ENCODE measurements at places on chromosomes 4 and X.

DNA sequence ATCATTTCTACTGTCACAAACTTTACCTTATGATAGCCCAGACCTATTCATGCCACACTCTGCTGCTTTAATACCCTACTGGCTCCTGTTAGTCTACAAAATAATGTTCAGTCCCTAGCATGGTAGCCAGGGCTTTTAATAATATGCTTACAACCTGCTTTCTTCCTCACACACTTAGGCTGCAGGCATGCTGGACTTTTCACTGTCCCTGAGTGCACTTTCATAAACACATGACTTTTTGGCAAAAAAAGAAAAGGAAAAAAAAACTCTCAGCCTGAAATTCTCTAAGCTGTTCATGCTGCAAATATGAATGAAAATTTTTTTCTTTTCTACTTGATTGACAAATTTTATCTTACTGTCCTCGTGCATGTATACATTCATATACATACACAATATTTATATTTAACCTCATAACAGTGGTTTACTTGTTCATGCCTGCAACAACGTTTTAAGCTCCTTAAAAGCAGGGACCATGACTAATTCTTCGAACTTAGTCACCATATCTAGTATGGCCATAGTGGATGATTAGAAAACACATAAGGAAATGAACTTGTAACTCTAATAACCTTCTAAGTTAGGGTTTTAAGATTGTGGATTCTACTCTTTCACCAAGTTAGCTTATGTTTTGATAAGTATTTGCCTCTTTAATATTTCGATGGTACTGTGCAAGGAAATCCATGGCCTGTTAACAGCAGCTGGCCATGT is 229.5 kb downstream of the SPCS3 start:
- no peak for DNase-seq

DNA sequence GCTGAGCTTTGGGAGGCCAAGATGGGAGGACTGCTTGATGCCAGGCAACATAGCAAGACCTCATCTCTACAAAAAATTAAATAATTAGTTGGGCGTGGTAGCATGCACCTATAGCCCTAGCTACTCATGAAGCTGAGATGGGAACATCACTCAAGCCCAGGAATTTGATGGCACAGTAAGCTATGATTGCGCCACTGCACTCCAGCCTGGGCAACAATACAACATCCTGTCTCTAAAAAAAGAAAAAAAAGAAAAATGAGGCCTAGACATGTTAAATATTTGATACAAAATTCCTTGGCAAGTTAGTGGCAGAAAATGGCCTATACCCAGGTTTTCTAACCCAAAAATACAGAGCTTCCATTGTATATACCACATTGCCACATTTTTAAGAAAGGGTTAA is 88.1 kb upstream of the MAB21L2 start:
- DNase-seq = no peak

GRCh38 chr4:79682161-79682560 is 274.1 kb upstream of the GK2 start:
- DNase-seq = no peak

DNA sequence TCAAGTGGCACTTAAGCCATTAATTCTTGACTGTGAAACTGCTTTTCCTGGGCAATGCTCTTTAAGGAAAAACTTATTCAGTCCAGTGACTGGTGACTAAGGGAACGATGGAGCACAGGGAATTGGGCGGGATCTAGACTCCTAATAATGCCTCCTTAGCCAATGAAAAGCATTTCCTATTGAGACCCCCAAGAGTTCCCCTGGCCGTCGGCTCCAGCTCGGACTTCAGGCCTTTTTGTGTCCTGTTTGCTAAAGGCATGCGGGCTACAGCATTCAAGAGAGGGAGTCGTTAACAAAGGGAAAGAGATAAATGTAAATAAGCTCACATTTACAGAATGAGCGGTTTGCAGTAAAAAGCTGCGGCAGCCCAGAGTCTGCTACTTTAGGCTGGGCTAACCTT is at the start of gene LPAR4:
Gene LPAR4, plus strand, starts transcription at position 232 of the 400 bp plus-strand sequence. CDS start 7,150 bp downstream, outside the sequence.
- no peak for DNase-seq

- DNase-seq = no peak
Observed at GRCh38 chrX:72115380-72115779, 16.3 kb downstream of the RTL5 start.

- DNase-seq = no peak
Observed at GRCh38 chr4:190018201-190018920, 8.7 kb downstream of the FRG2 start.

Data from HuH-7.5 (cell line).